ENCODE measurements at places on chromosomes 5 and 9.
A peak's percentile ranks its signal among the peaks of the same experiment; 100 is the strongest.

DNA sequence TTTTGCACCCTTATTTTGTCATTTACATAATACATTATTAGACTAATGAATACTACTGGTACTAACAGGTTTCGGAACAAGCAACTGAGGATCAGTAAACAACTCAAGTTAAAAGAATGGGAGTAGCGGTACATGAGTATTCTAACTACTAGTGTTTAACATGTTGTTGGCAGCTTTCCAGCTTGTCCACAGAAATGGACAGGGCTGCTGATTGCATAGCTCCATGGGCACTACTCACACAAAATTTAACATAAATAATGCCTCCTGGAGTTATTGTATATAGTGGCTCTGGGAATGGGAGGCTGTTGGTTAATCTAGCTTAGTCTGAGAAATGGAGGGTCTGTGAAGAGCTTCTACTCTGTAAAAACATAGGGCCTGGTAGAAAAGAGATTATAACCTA, 6.7 kb downstream of the NCBP1 start:
- no peak for DNase-seq

- DNase-seq = no peak
These were observed 16.5 kb downstream of the F2RL2 start for GRCh38 chr5:76606701-76607100.

GRCh38 chr9:33178972-33179697, 12.0 kb upstream of the B4GALT1 start:
- no peak for DNase-seq

- DNase-seq = no peak
These were observed 69.3 kb downstream of the DAPK1 start for GRCh38 chr9:87567001-87567400.

DNA sequence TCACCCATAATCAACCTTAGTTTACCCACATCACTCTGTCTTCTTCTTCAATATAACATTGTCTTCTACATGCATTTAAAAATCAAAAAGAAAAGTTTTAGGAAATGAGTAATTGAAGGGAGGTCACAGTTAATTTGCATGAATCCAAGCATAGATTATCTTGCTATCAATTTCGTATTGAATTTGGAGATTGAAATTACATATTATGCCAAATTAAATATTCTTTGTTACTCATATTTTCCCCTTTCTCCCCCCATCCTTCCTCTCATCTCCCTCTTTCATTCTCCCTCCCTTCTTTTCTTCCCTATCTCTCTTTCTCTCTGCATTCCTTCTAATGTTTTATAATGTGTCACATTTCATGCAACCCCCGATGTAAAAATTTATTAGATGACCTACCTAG, 303.3 kb downstream of the FBXL7 start:
- DNase-seq = no peak

DNA sequence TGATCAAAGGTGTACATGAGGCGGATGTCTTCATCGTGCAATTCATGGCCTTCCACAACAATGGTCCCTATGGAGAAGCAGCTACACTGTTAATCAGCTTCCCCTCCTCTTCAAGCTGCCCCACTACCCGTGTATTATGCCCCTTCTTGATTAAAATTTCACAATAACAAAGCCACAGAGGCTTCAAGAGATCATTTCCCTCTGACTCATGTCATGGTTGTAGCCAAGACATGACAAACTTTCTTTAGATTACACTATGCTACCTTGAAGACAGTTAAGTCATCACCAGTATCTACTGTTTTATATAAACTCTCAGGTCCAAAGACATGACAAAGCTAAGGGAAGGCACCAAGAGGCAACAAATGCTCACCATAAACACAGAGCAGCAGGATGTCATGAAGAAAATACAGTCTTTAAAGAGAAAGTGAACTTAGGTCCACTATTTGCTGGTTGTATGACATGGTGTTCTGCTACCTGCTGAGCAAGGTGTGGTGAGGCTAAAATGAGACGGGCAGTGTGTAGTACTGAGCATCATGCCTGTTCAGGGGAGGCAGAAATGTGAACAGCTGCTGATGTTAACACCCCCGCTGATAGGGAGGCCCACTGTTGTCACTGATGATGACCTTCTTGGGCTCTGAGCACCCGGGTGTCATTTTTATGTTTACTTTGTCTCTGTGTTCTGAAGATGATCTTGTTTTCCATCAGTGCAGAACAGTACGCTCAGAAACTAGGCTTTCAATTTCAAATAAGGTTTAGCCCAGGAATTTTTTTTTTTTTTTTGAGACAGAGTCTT, 48.3 kb downstream of the IARS1 start:
- no peak for DNase-seq

DNA sequence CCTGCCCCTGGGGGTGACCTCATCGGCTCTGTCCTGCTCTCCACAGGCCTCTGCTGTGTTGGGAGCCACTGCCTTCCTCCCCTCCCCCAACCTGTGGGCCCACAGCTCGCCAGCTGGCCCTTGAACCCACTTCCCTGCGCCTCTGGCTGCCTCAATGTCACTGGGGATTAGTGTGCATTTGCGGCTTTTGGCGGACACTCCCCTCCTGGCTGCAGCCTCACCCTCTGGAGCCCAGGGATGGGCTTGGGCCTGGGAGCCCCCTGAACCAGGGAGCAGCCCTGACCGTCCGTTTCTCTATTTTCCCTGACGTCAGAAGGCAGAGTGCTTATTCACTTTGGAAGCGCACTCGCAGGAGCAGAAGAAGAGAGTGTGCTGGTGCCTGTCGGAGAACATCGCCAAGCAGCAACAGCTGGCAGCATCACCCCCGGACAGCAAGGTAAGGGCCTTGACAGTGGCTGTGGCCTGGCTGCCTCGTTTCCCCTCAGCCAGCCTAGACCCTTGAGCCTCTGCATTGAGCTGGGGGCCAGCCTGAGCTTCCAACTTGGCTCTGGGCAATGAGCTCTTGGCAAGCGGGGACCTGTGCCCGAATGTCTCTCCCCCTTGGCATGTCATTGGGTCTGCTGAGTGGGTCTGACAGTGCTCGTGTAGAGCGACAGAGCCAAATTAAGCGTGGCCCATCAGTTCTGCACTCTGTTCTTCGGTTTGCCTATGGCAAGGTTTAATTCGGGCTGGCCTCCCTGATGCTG, 73.1 kb downstream of the RGS3 start:
- DNase-seq = peak; percentile 73

DNA sequence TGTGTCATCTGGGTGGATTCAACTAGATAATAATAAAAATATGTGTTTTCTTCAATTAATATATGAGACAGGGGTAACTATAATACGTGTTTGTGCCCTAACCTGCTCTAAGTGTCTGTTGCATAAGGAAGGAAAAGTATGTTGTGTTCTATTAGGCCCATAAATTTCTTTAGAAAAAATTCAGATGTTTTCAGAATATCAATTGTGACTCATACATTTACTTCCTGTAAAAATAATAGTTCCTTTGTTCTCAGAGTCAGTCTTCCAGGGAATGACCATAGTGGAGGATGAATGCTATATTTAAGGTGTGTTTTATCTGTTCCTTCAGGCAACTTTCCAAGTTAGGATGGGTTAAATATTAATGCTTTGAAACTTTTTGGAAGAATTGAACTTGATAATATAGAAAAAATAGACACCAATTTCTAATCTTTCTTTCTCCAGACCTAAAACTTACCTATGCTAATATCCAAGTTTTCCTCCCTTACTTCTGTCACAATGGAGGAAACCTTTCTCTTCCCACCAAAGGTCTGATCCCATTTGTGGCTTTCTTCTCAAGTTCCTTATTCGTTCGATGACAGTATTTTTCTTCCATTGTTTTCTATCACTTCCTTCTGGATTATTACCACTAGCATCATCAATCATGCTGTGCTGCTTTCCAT, 49.9 kb downstream of the ISL1 start:
- DNase-seq = no peak

GRCh38 chr5:101534491-101535110, 631.5 kb upstream of the ST8SIA4 start:
- no peak for DNase-seq

- no peak for DNase-seq
These were observed 5.9 kb upstream of the ACO1 start for GRCh38 chr9:32378496-32378895.

DNA sequence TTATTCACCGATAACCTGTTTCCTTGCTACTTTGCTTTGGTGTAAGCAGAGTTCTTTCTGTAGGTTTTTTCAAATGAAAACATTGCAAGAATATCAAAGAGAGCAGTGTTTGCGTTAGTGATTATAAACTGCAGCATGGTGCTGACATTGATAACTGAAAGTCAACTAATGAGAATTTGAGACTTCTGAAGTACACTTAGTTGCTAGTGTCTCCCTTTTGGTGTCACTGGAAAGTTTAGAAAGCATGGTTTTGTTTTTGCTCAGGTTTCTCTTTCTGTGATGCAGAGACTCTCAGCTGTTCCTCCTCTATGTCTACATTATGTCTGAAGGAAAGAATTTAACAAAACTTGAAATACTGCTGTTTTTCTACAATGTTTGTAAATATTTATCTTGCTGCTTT, 80.2 kb upstream of the ZNF169 start:
- no peak for DNase-seq

DNA sequence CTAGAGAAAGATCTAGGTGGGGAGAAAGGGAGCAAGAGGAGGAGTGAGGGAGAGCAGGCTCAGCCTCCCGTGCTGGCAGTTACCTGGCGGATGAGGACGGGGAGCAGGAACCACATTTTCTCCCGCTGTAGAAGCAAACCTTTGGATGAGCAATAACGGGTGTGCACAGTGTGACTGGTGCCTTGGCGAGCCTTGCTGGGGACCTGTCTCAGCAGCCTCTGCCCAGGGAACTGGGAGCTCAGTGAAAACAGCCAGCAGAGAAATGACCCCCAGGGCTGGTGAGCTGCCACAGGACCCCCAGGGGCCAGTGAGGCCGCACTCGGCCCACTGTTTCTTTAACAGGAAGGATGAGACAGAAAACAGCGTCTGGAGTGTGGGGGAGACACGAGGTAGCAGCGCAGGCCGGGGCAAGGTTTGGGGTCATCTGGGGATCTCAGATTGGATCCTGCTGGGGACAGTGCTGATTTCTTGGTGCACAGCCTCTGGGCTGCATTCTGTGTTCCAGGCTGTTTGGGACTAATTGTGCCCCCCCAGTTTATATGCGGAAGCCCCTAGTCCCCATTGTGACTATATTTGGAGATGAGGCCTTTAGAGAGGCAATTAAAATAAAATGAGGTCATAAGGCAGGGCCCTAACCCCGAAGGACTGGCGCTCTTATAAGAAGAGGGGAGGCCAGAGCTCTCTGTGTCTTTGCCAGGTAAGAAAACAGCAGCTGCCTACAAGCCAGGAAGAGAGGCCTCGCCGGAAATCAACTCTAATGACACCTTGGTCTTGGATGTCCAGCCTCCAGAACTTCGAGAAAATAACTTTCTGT, 118.8 kb upstream of the PHYKPL start:
- peak; percentile 26 for DNase-seq

DNA sequence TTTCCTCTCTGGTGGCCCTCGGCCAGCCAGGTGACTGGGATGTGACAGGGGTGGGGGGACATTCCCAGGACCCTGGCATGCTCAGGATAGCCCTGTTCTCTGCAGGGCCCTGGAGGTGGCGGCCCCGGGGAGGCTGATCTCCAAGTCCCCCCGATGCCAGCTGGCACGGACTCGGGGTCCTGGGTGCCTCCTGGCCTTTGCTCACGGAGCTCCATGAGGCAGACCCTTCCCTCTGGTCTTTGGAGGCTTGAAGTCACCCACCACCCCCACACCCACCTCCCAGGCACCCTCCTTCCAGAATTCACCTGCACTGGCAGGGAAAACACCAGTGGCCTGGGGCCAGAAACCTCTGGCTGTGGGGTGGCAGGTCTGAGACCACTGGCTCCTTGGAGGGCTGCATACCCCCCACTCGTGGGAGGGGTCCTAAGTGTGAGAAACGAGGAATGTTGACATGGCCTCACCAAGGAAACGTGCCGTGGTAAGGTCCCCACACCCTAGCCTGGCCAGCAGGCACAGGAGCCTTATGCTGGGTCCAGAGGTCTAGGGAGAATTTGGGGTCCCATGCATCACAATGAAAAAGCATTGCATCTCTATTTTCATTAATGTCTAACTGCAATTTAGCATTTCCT, 130.8 kb upstream of the FAM120A start:
- DNase-seq = no peak

- DNase-seq = no peak
These were observed 85.1 kb upstream of the CKMT2 start for GRCh38 chr5:81147886-81148571.

- DNase-seq = no peak
These were observed 6.7 kb upstream of the SLIT3 start for GRCh38 chr5:169307646-169308045.

DNA sequence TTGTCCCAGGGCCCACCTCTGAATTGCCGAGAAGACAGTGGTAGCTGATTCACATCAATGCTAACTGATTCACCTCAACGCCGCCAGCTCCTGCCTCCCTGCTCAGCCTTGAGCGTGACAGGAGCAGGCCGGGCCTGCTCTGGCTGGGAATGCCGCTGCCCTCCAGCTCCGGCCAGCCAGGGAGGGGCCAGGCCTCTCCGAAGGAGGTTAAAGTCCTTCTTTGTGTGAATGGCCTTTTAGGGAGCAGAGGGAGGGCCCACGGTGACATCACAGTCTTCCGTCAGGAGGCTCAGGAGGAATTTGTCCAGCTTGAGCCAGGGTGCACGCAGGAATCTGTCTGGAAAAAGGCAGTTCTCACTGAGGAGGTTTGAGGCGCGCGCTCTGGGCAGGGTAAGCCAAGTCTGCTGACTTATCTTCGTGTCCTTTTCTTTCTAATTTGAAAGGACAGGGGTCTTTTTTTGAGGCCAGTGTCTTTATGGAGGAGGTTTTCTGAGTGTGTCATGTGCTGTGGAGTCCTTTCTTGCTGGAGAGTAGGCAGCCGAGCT, 82.7 kb downstream of the C9orf152 start:
- peak; percentile 74 for DNase-seq

- no peak for DNase-seq
These were observed 4.2 kb downstream of the SARDH start for GRCh38 chr9:133733796-133734533.

- no peak for DNase-seq
These were observed 105.6 kb upstream of the RASGRF2 start for GRCh38 chr5:80854583-80854982.

- no peak for DNase-seq
These were observed 120.3 kb downstream of the NREP start for GRCh38 chr5:111636736-111637135.

DNA sequence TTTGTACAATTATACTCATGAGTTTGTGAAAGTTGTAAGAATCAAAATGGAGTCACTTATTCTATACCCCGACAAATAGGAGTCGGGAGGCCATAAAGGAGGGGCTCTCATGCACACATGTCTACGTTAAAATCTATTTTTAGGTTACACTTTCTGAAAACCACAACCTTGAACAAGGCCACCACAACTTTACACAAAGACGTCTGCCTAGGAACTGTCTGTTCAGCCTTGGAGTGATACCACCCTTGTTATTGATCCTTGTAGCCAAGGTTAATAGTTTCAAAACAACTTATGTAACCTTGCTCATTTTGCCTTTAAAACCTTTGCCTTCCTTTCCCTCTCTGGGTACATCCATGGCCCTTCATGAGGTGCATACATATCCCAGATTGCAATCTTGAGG, 4.1 kb upstream of the NDFIP1 start:
- no peak for DNase-seq

- no peak for DNase-seq
These were observed 123.2 kb downstream of the SPOCK1 start for GRCh38 chr5:137375741-137376526.

- no peak for DNase-seq
These were observed 81.9 kb downstream of the TNC start for GRCh38 chr9:115035841-115036612.
